ENCODE measurements at places on chromosomes 3 and 15. TPM values are rescaled to one million over a fixed set of nuclear protein-coding genes. Genes with fewer than 3 reads are reported as not detected.
A peak's percentile ranks its signal among the peaks of the same experiment; 100 is the strongest.

PARP6 gene
- 135 TPM for polyA plus RNA-seq

DNA sequence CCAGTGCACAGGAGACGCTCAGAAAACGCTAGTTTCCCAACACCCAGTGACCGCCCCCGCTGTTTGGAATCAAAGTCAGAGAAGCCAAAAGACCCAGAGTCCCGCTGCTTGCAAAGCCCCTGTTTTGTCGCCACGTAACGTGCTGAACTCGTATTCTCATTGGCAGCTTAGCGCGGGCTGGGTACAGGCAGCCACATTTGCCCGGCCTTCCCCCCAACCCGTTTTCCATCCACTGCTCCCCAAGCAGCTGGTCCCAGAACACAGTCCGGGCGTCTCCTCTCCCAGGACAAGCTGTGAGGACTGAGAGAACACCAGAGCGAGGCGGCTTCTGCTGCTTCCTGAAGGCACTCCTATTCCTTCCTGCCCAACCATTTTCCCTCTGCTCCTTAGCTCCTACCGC lies 54.8 kb downstream of the RASGRF1 start:
- DNase-seq, result no peak

DNA sequence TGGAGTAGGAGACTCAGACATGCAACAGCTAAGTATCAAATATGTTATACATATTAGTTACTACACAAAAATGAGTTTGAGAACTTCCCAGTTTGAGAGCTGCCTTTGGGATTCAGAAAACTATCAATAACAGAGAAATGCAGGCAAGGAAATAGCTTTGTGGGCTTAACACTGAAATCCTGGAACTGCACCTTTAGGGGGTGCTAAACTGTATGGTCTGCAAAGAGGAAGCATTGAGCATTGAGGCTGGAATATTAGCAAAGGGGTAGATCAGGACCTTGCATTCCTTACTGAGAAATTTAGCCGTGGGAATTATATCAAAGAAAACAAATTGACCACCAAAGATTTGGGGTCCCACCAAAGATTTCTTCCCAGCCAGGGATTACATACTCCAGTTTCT lies 580.0 kb downstream of the ZNF385D start:
- peak; percentile 11 for DNase-seq

- DNase-seq, result no peak
These were observed 551 bp downstream of the PML start for GRCh38 chr15:73994912-73995622.

DISP2 gene
- 0.35 TPM for polyA plus RNA-seq

- DNase-seq, result peak; percentile 71
These were observed 50.1 kb downstream of the CALML4 start for GRCh38 chr15:68154923-68155559.
